ENCODE measurements at places on chromosomes 1 and 21. TPM values are rescaled to one million over a fixed set of nuclear protein-coding genes. Genes with fewer than 3 reads are reported as not detected.

DNA sequence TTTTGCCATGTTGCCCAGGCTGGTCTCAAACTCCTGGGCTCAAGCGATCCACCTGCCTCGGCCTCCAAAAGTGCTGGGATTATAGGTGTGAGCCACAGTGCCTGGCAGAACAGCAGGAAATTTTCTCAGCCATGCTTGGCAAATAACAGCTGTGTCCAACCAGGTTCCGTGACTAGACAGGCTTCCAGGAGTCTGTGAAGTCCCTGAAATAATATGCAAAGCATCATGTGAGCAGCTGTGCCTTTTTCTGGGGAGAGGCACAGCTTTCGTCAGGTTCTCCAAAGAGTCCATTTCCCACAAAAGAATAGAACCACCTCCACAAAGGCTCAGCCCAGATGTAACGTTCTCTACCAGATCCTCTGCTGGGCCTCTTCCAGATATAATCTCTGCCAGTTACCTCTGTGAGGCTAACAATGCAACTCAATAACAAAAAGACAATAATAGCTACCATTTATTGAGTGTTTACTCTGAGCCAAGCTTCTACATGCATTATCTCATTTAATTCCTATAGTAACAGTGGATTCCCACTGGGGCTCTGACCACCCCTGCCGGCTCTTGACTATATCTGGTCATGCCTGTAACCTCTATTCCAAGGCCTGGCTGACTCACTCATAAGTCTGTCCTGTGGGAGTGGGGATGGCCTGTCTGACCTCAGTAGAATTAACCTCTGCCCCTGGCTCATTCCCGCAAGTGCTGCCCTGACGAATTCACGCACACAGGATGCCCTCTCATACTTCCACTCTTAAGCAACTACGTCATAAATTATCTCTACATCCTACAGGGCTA is 4.0 kb upstream of the NKAIN1 start:
- no peak for DNase-seq

DNA sequence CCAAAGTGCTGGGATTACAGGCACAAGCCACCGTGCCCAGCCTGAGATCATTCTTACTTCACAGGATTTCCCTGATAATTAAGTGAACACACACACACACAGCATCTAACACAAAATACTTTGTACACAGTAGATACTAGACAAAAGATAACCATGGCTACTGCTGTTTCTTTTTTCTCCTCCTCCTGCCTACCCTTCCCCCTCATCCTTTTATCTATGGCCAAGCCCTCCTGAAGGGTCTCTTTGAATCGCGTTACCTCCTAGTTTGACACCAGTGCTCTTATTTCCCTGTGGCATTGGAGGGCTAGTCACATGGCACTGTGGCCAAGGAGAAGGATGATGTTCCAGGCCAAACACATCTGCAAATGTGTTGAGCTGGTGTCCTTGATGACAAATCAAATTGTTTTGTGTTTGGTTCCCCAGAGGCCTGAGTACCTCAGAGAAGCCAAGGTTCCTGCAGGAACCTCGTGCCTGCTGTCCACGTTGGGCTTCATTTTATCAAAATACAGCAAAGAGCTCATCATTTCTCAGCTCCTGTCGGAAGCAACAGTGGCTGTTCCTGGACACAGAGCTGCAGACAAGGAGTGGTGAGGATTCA is 20.6 kb downstream of the NDUFS5 start:
- DNase-seq = no peak

DNA sequence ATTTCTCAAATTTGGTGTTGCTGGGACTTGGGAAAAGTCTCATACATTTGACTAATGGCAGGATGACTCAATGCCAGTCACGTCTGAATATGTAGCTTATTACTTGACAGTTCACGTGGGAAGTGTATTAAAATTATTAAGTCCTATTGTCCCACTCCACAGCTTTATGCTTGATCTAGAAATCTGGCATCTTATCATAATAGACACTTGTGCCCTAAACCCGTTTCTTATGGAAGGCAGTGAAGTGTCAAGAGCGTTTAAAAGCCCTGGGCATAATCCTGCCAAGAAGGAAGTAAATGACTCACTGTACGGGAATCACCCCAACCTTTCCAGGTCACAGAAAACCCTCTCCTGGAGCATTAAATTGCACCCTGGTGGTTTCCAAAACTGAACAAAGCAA is 207.4 kb downstream of the APP start:
- no peak for DNase-seq

- no peak for DNase-seq
These were observed 133.2 kb upstream of the ZBTB40 start for GRCh38 chr1:22318279-22318981.

Gene SGIP1
- total RNA-seq = 3.5 TPM

DNA sequence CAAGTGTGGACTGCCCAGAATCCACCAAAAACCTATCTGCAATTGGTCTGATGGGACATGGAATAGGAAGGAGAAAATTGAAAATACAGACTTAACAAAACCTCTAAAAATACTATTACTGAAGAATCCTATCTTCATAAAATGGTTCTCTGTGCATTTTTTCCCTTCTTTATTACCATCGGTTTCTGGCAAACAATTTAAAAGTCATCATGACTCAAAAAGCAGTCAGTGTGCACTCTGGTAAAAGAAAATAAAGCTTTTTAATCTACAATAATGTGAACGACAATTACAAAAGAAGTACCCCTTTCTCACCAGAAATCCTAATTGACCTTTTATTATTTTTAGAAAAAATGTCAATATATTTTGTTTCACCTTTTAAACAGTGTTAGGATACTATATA is 186.3 kb downstream of the TPR start:
- no peak for DNase-seq

DNA sequence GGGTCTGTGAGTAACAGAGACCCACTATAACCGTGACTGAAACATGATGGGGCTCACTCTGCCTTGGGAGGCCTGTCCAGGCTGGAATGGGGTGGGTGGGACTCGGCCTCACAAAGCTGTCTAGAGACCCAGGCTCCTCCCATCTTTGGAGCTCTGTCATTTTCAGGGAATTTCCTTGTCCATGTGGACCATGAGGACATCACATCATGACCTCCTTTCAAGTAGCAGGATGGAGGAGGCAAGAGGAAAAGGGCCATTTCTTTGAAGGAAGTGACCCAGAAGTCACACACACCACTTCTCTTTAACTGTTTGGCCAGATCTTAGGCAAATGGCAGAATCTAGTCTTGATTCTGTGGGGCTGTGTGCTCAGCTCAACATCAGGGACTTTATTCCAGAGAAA is 79.9 kb downstream of the CNIH3 start:
- no peak for DNase-seq

- DNase-seq = no peak
These were observed 14.6 kb downstream of the HUNK start for GRCh38 chr21:31887391-31887841.

DNA sequence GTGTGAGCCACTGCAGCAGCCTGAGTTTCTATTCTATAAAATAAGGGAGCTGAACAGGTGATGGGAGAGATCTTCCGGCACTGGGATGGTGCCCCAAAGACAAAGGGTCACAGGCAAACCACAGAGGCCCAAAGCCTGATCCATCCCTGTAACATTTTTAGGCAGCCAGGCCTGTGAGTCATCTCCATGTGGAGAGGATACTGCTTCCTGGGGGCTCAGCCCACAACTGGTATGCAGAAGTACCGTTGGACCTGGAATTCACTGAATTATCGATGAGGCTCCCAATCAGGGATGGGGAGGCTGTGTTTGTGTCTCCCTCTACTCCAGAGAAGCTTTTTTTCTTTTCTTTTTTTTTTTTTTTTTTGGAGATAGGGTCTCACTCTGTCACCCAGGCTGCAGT is 48.8 kb upstream of the WASF2 start:
- no peak for DNase-seq

Gene C1orf56
- 6.6 TPM for total RNA-seq

Gene ORC1
- total RNA-seq = 0.46 TPM

GRCh38 chr1:76330991-76331603 is 256.6 kb downstream of the ST6GALNAC3 start:
- DNase-seq = no peak

Gene PDZK1
- 0.30 TPM for total RNA-seq

DNA sequence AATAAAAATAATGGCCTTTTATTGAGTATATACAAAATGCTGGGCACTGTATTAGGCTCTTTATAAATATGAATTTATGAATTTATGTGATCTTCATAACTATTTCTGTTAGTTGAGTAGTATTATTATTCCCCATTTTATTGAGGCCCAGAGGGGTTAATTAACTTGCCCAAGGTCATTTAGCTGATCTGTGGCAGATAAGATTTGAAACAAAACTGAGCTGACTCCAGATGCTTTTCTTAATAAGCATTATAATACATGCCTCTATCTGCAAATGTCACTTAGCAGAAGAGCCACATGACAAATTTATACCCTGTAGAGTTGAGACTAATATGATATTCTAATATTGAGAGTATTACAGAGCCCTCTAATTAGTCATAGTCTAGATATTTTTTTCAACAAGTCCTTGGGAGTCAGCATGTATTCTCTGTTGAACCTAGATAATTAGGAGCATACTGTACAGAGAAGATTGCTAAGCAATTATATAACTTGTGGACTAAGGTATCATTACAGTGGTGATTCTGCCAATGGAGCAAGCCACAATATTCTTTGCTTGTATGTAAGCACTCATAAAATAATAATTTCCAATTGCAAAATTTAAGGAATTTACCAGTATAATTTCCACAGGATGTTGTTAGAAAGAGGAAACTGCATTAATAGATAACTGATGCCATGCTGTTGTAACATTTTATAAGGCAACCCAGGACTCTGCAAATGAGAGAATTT is 112.0 kb downstream of the LRRC40 start:
- DNase-seq = no peak

Gene TCHH
- not detected for total RNA-seq

GRCh38 chr1:220890602-220891001 is 11.4 kb downstream of the HLX start:
- DNase-seq = no peak

- no peak for DNase-seq
These were observed 15.5 kb upstream of the PRDM16 start for GRCh38 chr1:3053366-3053980.

DNA sequence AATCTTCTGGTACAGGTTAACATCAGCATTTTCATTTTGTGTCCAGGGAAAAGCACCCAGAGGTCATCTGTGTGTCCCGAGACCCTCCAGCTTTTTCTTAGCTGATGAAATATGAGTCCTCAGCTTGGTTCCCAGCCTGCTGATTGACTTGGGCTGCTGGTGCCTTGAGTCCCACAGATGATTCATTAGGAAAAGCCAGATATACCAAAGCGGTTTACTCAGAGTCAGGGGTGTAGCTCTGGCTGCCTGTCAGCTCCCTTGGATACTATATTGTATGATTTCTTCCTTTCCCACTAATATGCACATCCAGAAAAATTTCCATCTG is 43.7 kb upstream of the MAB21L3 start:
- DNase-seq = no peak

- DNase-seq = no peak
These were observed 7.8 kb upstream of the PHLDA3 start for GRCh38 chr1:201476670-201477344.

- DNase-seq = no peak
These were observed 303.6 kb downstream of the BARHL2 start for GRCh38 chr1:90413519-90413918.

DNA sequence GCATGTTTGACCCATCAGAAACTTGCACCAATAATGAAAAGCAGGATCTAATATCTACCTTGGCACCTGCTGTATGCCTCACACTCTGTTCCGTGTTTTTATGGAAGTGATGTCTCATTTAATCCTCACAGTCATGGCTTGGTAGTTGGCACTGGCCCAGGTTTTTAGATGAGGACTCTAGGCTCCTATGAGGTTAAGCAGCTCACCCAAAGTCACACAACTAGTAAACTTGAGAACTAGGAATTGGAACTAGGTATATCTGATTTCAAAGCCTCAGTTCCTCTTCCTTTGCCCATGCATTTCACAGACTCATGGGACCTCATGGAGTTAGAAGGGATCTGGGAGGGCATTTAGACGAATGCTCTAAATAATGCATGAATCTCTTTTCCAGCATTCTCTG is 21.3 kb upstream of the TARBP1 start:
- no peak for DNase-seq

DNA sequence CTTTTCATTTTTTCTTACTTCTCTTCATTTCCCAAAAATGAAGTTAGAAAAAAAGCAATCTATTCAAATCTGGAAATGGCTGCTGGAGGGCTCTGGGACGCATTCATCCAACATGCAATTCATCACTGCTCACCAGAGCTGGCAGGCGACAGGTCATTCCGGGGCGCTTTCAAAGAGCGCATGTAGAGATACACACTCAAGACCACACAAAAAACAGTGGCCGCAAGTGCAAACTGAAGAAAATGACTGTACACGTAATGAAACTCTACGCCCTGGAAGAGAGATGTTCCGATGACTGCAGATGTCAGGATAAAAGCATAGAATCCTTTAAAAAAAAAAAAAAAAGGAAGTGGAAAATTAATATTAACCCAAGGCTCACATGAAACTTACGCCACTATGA is 15.5 kb downstream of the LBR start:
- DNase-seq = no peak

Gene TMEM81
- total RNA-seq = 2.5 TPM

Gene TLR5
- total RNA-seq = 3.1 TPM

GRCh38 chr1:59549066-59549837 is 252.4 kb downstream of the FGGY start:
- DNase-seq = no peak

DNA sequence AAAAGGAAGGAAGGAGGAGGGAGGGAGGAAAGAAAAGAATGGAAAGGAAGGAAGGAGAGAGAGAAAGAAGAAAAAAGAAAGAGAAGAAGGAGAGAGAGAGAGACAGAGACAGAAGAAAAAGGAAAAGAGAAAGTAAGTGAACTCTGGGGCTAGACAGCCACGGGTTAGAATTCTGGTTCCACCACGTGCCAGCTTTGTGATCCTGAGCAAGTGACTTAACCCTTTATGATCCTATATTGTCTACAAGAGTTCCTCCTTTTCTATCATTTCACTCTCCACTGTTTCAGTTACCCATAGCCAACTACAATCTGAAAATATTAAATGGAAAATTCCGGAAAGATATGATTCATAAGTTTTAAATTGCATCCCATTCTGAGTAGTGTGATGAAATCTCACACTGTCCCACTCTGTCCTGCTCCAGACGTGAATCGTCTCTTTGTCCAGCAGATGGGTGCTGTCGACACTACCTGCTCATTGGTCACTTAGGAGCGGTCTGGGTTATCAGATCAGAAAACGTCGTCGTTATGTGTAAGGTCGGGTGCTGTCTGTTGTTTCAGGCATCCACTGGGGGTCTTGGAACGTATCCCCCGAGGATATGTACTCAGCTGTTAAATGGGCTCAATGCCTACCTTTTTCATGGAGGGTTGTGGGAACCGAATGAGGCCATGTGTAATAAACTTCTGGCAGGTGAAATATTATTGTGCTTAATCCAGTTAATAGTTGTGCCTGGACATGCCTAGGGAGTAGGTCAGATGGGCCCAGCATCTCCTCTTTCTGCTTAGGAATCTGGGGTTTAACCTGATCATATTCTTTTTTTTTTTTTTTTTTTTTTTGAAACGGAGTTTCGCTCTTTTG is 19.1 kb downstream of the TMEM51 start:
- DNase-seq = no peak

Gene NR1I3
- not detected for total RNA-seq

DNA sequence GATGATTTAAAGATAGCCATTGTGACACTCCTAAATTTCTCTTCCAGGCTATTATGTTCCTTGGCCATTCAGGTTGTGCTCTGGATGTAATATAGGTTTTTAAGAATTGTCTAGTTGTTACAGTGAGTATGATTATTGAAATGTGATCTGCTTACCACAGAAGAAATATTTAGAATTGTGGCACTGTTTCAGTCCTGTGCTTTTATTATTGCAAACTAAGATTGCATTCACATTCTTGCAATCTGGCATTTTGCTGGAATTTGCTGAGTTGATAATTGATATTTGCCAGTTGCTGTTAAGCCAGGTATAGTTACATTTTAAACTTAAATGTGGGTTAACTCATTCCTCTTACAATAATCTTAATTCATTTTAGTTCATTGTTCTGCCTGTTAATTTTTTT is 22.3 kb downstream of the EXO1 start:
- DNase-seq = no peak

Gene CA6
- 0.19 TPM for total RNA-seq
